ENCODE measurements at places on chromosomes 7 and 10.

GRCh38 chr7:88226886-88227516 is 7.2 kb upstream of the SRI start:
- peak; percentile 84 for DNase-seq

DNA sequence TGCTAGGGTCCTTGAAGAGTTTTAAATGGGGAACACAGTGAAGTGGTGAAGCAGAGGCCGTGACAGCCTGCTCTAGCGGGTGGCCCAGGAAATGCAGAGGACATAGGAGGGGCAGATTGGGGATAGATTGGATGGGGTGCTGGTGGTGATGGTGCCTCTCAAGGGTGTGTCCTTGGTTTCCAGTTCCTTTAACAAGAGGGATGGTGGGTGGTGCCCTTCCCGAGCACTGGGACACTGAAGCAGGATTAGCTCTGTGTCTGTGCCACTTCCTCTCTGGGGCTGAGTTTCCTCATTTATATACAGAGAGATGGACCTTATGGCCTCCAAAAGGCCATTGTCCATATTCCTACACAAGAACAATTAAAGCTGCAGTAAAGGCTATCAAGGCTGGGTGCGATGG is 285.5 kb downstream of the TCF7L2 start:
- DNase-seq, result no peak

- no peak for DNase-seq
These were observed 143.8 kb downstream of the TPST1 start for GRCh38 chr7:66348959-66349358.

GRCh38 chr7:69717221-69717620 is 118.9 kb downstream of the AUTS2 start:
- DNase-seq, result no peak

DNA sequence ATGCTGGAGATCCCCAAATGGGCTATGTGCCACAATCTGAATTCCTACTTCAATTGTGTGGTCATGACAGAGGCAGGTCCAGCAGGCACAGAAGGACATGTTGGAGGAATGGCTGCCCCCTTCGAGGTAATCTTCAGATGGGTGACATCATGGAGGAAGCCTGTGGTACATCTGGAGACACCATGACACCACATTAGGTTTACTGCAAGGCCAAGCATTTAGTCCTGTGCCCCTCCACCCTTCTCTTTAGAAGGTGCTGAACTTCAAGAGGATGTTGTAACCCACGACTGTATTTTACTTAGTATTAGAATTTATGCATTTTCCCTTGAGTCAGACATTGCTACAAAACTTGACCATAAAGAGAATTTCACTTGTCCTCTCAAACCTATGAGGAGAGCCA is 75.1 kb upstream of the DDC start:
- no peak for DNase-seq

DNA sequence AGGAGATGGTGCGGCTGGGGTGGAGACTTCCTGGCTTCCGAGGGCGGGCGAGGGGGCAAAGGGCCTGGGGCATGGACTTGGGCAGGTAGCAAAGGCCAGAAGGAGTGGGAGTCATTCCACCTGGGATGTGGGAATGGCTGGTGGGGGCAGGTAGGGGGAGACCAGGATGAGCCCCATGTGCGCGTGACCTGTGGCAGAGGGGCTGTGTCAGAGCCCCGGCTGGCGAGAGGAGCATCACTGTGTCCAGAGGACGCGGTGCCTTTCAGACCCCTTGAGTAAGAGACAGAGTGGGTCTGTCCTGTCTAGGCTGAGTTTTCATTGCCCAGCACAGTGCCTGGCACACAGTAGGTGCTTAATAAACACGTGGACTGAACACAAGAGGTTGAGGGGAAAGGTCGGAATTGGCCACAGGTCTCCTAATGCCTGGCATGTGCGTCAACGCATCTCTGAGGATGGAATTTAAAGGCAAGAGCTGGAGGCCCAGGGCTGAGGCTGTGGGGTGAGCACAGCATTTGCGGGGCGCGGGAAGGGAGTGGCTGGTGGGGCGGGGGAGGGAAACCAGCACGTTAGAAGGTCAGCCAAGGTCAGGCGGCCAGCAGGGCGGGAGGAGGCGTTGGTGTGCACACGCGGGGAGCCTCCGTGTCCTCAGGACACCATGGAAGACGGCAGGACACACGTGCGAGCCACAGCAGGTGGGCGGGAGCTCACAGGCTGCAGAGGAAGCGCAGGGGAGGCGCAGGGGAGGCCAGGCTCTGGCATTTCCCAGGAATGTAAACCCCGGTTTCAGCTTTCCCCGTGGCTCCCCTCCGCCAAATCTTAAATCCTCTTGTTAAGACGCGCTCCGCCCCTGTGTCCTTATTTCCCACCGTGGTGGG is 51.8 kb downstream of the CUX1 start:
- no peak for DNase-seq

- no peak for DNase-seq
These were observed 43.7 kb upstream of the NXPH1 start for GRCh38 chr7:8389593-8390261.

GRCh38 chr7:5635006-5635405 is 146.5 kb downstream of the RNF216 start:
- DNase-seq, result no peak

DNA sequence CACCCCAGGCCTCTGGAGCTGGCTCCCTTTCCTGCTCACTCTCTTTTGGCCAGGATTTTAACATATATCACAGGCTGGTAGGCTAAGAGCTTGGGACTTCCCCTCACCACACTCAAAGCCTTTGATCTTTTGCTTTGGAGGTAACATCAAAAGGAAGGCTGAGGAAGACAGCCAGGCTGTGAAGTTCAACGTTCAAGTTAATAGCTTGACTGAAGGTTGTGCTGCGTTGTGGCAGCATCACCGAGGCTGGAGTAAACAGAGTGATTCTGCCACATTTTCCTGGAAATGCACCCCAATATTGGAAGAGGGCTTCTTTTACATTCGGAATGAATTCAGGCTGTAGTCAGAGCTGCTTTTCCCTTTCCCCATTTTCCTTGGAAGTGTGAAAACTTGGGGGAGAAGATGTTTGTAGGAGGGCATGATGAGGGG is 57.3 kb downstream of the TCF7L2 start:
- no peak for DNase-seq

- DNase-seq, result no peak
These were observed 32.2 kb upstream of the ZNF716 start for GRCh38 chr7:57417736-57418135.

DNA sequence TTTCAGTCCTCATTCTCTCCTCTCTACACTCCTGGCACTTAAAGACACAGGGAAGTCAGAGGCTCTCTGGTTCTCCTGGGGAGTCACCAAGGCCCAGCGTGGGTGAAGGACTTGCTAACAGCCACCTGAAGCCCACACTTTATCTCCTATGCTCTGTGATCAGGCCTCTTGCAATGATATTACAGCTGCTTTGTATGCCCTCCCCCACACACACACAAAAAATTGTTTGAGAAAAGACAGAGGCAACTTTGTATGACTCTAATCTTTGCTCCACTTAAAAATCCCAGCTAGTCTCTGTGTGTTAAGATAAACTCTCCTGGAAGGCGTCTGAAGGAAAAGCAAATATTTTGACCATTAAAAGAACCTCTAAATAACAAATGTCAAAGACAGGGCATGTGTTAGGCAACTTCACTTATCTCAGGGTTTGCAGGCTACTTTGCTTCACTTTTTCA is 507.2 kb downstream of the TNS3 start:
- DNase-seq, result no peak

DNA sequence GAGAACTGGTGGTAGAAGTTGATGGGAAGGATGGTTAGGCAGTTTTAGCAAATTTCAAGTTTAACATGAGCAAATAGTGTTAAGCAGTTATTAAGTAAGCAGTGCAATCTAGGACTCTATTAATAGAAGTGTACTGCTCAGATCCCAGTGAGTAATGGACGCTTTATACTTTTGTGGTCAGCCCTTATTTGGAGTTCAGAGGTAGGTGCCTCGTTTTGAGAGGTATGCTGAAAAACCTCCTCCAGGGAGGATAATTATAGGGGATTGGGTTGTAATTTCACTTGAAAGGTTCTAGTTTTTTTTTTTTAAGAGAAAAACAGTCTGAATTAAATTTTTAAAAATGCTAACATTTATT is 33.5 kb upstream of the CCDC7 start:
- peak; percentile 15 for DNase-seq

DNA sequence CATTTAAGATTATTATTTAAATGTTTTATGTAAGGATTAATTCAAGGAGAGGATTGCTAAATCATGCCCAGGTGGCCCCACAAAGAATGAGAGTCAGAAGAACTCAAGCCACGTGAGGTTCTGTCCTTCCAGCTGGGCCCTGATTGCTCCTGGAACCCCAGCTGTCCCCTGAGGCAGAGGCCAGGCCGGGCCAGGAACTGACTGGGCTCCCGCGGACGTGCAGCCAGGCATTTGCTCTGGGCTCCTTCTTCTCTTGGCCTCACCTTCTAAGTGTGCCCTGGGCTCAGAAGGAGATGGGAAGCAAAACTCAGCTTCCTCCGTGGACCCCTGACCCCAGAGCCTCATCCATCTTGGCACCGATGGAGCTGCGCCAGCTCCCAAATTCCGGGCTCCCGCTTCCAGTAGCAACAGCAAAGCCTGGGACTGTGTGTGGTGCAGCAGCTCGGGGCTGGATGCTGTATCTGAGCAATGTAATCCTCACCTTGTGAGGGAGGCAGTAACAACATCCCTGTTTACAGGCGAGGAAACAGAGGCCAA is 250.6 kb upstream of the PPP2R2D start:
- no peak for DNase-seq

- DNase-seq, result no peak
These were observed 1.8 kb upstream of the WASL start for GRCh38 chr7:123750389-123751230.

DNA sequence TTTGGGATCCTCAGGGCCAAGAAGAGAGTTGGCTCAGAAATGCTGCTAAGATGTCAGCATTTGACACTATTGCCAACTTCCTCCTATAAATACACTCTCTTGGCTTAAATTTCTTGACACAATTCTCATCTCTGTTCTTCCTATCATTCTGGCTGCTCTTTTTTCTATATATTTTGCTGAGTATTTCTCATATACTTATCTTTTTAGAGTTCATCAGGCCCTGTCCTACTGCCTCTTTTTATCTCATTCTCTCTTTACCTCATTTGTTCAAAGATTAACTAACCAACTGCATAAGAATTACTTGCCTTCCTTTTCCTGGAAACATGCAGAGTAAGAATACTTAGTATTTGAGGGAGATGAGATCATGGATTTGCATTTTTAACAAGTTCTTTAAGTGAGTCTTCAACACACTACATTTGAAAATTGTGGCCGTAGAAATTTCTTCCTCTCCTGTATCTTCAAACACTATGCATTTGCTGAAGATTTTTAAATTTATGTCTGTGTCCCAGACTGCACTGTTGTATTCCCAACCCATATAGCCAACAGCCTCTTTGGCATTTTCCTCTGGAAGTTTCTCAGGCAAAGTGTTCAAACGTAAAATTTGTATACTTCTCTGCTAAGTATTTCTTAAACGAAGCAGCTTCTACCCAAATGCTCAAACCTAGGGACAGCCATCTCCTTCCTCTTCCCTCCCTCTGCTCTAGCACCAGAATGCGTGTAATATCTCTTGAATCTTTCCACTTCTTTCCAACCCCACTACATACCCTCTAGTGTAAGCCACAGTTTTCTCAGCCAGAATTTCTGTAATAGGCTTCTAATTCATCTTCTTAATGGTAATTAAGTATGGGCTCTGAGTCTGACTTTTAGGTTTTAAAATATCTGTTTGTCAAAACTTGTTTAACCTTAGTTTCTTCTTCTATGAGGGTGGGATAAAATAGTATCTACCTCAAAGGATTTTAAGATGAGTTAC is 35.5 kb downstream of the ARL4A start:
- DNase-seq, result no peak

- DNase-seq, result no peak
These were observed 76.5 kb downstream of the TNS3 start for GRCh38 chr7:47505312-47506007.

DNA sequence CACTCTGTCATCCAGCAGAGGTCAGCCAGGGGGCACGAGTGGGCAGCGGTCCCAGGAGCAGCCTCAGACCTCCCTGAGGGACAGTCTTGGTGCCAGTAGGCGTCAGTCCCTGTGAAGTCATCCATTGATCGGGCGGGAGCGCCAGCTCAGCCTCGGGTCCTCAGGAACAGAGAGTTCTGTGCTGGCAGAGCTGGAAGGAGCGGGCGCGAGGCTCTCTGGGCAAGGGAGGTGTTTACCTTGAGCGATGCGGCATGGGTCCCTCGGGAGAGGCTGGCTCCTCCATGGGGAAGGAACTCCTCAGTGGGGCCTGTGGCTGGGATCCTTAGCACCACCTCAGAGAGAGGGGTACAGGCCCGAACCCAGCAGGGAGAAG is 101.1 kb upstream of the PPIF start:
- DNase-seq, result no peak

- DNase-seq, result no peak
These were observed 10.2 kb upstream of the ADCY1 start for GRCh38 chr7:45563941-45564461.

DNA sequence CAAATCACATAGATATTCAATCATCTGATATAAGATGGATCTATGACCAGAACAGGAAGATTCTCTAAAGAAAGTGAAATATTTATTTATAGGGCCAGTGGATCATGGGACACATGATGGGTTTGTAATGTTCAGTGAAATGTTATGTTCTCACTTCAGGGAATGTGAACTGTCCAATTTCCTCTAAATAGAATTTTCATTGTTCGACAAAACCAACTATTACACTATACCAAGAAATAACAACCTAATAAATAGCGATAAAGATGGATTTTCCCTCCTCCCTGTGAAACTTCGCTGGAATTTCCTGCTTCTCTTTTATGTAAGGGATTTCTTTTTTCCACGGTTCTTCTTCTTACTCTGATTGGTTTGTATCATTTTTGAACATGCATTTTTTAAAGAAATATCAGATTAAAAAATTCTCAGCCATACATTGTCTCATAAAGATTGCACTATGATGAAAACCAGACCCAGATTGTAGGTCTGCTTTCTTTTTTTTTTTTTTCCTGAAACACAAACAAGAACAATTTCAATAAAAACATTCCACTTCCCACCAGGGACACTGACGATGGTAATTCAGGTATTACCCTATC is 139.8 kb upstream of the ZEB1 start:
- DNase-seq, result no peak

DNA sequence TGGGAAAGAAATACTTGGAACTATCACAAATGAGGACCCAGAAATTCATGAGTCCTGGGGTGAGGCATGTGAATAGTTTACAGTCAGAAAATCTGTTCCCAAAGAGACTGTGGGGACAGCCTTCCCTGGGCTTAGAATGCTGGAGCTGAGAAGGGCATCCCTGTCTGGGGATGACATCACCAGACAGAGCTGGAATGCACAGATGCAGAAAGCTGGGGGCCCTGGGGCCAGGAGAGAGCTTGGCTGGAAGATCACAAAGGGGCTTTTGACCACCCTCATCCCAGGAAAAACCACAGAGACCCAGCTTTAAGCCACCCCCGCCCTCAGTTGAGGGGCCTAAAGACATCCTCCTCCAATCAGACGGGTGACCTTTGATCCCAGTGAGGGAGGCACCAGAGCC is 264.5 kb downstream of the PLXNA4 start:
- no peak for DNase-seq

DNA sequence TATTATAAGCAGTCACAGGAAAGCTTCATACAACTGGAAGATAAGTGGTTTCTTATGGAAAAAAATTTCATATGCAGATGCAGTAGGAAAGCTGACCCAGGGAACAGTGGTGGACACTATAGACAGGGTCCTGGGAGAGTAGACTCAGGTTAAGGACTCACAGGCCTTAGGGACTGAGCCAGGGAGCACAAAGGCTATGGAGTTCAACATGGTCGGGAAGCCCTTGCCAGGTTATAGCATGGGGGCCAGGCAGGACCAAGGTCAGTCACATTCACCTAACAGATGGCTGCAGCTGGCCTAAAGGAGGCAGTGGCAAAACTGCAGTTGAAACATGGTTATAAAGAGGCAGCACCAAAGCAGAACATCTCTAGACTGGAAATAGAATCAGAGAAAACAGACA is 54.9 kb upstream of the UNC5B start:
- DNase-seq, result no peak

Data from HCEC 1CT (cell line).